ENCODE measurements at places on chromosomes 4 and X. TPM values are rescaled to one million over a fixed set of nuclear protein-coding genes. Genes with fewer than 3 reads are reported as not detected.

DNA sequence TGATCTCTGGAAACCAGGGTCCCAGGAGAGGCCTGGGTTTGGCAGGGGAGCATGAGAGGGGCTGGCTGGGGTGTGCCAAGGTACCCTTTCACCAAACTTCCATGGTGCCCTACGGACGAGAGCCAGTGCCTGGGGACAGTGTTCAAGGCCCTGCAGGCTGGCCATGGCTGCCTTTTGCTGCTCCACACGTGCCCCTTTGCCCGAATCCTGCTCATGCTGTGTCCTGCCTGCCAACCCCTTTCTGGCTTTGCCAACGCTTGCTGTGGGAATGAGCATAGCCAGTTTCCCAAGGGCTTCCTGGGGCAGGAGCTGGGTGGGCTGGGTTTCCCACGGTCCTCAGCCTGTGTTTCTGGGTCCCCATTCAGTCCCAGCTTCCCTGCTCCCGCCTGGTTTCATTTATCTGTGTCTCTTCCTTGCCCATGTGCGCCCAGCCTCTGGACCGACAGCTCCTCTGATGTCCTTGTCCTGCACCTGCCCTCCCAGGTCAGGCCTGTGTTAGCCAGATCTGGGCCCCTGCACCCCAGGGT lies 17.3 kb downstream of the CPZ start:
- DNase-seq = no peak

- DNase-seq = no peak
Measured at GRCh38 chrX:153416781-153417450, 5.6 kb downstream of the ZFP92 start.

DNA sequence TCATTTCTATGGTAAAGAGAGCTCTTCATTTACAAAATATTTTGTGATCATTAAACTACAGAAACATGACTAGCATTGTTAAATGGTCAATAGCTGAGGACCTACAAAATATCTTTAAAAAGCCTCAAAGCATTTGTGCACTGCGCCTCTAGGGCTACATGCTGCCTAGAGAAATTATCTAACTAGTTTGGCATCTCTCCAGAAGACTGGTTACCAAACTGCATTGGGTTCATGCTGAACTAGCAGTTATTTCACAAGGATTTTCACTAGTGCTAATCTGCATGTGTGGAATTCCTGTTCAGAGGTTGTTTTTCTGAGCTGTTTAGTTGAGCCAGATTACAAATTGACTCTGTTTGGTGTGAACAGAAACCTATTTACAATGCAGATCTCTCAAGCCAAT lies 58.5 kb upstream of the PITX2 start:
- DNase-seq = no peak

GRCh38 chr4:7291372-7292114 lies 99.2 kb downstream of the SORCS2 start:
- DNase-seq = peak; percentile 75

- peak; percentile 46 for DNase-seq
Measured at GRCh38 chr4:1721666-1722550, 587 bp downstream of the TACC3 start.

- DNase-seq = no peak
Measured at GRCh38 chrX:154712781-154713740, 37.8 kb downstream of the GAB3 start.

LAMP2 gene
- total RNA-seq = 49.2 TPM

- peak; percentile 53 for DNase-seq
Measured at GRCh38 chr4:123250843-123251242, 145.8 kb upstream of the SPRY1 start.
